Stimulated activated CD8-positive, alpha-beta memory T cell treated with anti-CD3 and anti-CD28 coated beads, Interleukin-2, amount 100 ng/mL, for 1 hour (primary cell): ENCODE measurements at places on chromosomes 3 and 15.
A peak's percentile ranks its signal among the peaks of the same experiment; 100 is the strongest.

- peak; percentile 15 for DNase-seq
Measured at GRCh38 chr3:185353823-185354614, 8.9 kb upstream of the MAP3K13 start.

- no peak for DNase-seq
Measured at GRCh38 chr3:178443634-178444033, 92.6 kb upstream of the KCNMB2 start.

- DNase-seq: no peak
Measured at GRCh38 chr3:188046561-188047211, 107.3 kb upstream of the LPP start.

- no peak for DNase-seq
Measured at GRCh38 chr3:20182206-20182605, 3.8 kb downstream of the SGO1 start.

DNA sequence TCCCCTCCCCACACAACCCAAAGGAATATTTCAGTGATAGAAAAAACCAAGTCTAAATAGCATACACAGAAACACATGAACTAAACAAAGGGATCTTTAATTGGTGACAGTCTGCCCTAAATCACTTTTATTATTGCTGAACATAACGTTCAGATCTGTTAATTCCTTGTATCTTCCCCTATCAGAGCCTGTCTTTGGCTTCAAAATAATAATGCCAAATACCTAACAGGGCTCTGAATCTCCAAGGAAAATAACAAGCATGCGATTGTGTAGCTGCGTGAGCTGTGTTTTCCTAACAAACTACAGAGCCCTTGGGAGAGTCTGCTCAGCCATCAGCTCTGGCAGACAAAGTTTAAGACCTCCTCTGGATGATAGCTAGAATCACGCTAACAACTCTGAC lies 1010.1 kb downstream of the ROBO1 start:
- no peak for DNase-seq

DNA sequence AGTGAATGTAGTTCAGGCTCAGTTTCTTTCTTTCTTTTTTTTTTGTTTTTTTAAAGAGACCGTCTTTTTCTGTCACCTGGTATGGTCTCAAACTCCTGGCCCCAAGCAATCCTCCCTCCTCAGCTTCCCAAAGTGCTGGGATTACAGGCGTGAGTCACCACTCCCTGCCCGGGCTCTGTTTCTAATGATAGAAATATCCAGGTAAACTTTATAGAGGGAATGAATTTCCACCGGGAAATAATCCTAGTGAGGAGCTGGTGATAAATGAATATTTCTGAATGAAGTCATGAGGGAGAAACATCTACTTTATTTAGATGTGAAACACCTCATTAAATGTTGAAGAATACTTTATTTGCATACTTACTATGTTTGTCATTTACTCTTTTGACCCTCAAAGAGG lies 7.2 kb downstream of the RNF13 start:
- DNase-seq: no peak

DNA sequence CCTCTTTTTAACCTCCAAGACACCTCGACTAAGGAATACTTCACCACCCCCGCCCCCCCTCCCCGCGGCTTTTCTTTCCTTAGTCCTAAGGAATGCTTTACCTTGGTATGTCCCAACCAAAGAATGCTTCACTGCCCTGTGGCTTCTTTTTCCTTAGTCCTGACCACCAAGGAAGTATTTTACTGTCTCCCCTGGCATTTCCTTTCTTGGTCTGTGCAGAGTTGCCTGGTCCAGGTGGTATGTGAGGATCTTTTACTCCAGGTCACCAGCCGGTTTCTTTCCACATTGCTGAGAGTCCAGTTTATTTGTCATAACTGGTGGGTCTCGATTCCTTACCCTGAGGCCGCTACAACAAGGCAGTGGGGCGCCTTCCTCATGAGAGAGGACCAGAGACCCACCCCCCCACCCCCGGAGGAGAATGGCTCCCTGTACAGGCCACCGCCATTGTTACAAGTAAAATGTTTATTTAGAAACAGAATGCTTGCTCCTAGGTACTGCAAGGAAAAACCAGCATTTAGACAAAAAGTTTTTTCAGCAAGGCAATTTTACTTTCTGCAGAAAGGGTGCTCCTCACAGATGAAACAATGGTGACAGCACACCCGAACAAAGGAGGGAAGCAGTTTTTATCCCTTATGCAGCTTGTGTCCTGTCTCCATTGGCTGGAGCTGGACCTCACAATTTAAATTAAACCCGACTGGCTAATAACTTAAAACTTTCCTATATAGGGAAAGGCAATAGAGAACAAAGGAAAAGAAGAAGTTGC lies 23.1 kb upstream of the MTHFS start:
- DNase-seq: no peak

DNA sequence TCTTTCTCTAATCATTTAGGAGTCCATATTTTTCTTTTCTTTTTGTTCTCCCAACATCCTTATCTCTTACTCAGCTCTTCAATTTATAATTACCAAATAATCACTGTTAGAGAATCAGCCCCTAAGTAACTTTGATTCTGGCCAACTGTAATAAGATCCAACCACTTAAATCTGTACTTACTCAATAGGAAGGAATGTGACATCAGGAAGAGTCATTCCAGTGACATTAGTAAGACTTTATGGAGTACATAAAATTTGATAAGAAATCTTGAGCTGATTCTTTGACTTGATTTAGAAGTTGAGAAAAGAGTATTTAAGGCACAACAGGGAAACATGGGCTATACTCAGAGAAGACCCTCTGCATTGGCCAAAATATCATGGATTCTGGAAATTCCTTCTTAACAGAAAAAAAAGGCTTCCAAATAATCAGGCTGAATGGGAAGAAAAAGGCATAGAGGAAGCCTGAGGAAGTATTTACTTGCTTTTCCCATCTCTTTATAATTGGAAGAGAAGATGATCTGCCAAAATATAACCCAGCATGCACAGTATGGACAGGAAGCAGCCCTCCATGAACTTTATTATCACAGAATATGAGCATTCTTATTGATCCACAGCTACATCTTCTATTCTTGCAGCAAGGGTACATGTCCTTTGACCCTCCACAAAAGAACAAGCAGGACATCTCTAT lies 289.7 kb upstream of the TPRG1 start:
- no peak for DNase-seq

- no peak for DNase-seq
Measured at GRCh38 chr3:160796089-160796812, 40.2 kb downstream of the PPM1L start.
